ENCODE measurements at places on chromosomes 1 and 21. TPM values are rescaled to one million over a fixed set of nuclear protein-coding genes. Genes with fewer than 3 reads are reported as not detected.

Gene GRIK3
- total RNA-seq, result not detected

Gene LCE1B
- not detected for total RNA-seq

Gene PRAMEF27
- not detected for total RNA-seq

Gene KLF17
- total RNA-seq, result not detected

Gene RUNX3
- total RNA-seq, result not detected

Gene KCNA3
- 0.16 TPM for total RNA-seq

Gene KRTAP12-2
- not detected for total RNA-seq

Gene ARHGAP30
- 0.09 TPM for total RNA-seq

Gene FCGR3A
- not detected for total RNA-seq

Gene IFI44L
- 5.9 TPM for total RNA-seq

Gene DHRS3
- 152 TPM for total RNA-seq

Gene PPM1J
- total RNA-seq, result 0.26 TPM

Gene TMEM222
- total RNA-seq, result 22.3 TPM

Gene SPRR1A
- not detected for total RNA-seq

Gene TM2D1
- total RNA-seq, result 45.2 TPM

Gene TMEM82
- total RNA-seq, result not detected

Gene CATSPERE
- total RNA-seq, result 0.77 TPM
